Stimulated activated CD8-positive, alpha-beta memory T cell treated with anti-CD3 and anti-CD28 coated beads, Interleukin-4, amount 100 ng/mL, for 1 hour (primary cell): ENCODE measurements at places on chromosomes 2 and 18.

DNA sequence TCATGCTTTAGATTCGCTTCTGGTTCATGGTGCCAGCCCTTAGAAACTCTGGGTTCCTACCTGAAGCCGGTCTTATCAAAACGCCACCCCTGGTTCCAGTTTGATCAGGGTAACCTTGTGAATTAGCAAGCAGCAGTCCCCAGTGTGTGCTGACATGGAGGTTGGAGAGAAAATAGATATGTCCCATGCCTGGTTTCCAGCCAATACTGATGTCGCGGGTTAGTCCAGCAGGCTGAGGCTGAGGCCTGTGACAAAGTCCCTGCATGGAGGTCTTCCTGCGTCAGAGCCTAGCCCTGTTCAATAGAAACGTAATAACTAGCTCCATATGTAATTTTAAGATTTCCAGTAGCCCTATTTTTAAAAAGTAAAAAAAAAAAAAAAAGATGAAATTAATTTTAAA, 28.2 kb downstream of the LPIN1 start:
- no peak for DNase-seq

DNA sequence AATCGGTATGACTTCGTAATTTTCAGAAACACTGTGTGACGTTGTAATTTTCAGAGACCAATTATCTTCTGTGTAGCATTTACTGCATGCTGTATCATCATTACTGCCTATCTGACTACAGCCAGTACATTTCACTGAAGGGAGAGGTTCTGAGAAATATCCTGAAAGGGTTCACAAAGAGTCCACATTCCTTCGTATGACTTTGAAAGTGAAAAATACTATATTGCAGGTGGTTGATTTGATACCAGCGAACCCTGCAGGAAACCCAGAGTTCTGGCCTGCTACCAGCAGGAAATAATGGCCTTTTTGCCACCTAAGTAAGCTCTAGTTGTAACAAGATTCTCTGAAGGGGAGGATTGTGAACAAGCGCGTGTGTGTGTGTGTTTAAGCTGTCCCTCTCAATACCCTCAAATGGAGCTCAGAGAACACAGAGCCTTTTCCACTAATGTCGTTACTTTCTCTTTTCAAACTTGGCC, 155.5 kb downstream of the ARHGAP28 start:
- DNase-seq = no peak

DNA sequence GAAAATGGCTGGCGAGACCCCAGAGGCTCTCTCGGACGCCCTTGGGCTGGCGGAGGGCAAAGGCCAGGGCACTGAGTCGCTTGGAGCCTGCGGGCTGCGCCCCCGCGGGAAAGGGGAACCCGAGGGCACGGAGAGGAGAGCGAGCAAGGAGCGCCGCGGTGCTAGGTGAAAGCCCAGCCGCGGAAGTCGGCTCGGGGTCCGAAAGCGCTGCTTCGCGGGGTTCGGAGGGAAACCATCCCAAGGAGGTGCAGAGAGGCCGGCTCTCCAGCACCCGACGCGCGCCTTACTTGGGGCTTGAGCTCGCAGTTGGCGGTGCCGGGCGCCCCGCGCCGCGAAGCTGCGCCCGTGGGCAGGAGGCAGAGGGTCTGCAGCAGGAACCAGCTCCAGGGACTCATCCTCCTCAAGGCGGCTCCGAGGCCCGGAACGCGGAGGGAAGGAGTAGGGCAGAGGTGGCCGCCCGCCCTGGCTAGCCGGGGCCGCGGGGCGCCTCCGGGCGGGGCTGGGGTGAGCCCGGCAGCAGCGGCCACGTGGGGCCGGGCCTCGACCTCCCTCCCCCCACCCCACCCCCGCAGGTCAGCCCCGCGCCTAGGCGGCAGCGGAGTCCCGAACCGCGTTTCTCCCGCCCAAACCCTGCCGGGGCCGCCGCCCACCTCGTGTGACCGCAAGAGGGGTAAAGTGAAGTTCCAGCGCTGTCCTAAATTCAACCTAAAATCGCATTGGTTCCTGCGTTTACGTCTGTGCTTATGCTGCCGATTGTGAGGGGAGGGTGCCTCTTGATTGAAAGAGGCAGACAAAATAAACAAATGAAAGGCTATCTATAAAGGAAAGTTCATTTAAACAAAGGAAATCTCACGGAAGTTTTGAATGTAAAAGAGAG, at the start of gene TRABD2A:
TSS of gene TRABD2A (minus strand) at position 440 of the 877 bp plus-strand sequence. CDS start at position 395, 45 bp downstream.
- no peak for DNase-seq

GRCh38 chr2:73907840-73908452, 15.1 kb downstream of the ACTG2 start:
- DNase-seq = no peak

- no peak for DNase-seq
Observed at GRCh38 chr2:68846091-68846490, 25.1 kb downstream of the BMP10 start.

DNA sequence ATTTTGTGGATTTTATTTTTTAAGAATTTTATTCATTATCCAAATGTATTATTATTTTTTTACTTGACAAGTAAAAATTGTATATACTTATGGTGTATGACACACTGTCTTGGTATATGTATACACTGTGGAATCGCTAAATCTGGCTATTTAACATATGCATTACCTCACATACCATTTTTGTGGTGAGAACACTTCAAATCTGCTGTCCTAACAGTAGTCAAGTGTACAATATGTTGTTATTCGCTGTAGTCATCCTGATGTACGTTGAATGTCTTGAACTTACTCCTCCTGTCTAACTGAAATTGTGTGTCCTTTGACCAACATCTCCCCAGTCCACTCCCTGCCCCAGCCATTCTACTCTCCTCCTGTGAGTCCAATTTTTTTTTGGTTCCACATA, 153.2 kb upstream of the PTPRM start:
- no peak for DNase-seq

GRCh38 chr2:28352104-28352503, 40.6 kb upstream of the FOSL2 start:
- no peak for DNase-seq
